Effector CD4-positive, alpha-beta T cell (primary cell): ENCODE measurements at places on chromosomes 2 and 18.

DNA sequence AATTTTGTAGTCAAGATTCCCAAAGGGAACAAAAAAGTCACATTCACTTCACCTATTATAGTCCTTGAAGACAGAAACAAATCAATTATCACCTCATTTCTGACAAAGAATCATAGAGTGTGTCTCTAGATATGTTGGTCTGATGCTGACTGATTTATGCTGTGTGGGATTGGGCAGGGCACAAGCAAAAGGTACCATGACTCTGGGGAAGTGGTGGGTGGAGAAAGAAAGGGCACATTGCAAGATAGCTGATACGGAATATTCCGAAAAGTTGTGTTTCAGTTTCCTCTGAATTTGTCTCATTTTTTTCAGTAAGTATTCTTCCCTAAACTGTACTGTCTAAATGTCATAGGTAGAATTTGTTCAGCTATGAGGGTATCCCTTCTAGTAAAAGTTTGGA lies 268.0 kb downstream of the MREG start:
- no peak for DNase-seq

DNA sequence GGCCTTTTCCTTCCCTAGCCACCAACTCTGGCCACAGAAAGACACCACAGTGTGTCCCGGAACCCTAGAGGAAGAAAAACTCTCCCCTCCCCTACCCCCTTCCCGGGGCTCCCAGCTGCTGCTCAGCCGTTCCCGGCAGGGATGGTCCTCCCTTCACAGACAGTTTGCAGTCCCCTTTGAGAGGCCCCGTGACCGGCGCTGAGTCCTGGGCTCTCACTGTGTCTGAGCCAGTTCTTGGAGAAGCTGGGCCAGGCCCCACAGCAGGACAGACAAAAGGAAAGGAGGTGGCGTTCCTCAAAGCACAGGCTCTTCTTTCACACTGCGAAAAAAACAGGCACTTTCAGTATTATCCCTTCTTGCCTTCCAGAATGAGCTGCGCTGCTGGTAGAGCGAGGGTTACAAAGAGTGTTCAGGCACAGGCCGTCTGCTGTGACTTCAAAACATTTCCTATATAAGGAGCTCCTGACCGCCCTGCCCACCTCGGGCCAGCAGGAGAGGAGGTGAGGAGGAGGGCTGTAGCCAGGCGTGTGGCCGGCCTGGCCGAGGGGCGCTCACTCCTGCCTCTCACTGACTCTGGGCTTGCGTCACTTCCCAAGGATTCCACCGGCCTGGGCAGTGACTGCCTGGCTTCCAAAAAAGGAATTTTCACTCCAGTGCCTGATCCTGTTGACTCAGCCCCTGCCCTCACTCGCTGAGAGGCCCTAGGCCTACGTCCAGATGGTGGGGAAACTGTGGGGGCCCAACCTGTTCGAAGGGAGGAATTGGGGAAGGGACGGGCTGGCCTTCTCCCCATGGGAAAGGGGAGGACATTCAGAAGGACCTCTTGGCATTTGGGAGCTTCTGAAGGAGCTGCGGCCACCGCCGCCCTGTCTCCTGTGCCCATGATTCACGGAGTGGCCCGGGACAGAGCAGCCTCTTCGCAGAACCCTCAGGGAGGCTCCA lies 24.9 kb downstream of the CIDEA start:
- DNase-seq: no peak

DNA sequence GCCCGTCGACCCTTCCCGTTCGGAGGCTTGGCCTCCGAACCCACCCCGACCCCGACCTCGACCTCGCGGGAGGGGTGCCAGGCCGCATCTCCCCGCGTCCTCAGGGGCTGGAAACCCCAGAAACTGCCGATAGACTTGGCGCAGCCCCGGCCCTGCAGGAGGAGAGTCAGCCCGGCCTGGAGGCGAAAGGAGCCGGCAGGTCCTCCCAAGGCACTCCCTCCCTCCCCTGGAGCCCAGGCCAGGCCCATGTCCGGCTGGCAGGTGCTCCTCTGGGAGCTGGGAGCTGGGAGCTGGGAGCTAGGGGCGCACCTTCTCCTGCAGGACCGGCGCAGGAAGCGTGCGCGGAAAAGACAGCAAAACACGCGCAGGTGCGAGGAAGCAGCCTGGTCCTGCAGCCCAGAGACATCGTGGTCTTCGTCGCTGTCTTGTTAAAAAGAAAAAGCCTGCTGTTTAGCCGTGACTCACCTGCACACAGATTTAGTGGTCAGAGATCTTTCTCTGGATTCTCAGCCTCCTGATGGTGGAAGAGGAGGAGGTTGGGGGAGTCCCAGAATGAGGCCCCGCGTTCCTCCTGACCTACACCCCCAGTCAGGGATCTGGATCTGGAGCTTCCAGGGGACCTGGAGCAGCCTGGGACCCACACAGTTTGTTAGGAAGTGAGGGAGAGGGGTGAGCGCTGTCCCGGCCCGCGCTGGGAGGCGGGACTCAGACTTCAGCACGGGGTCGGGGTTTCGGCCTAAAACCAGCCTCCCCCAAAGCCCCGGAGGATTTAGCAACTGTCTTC lies 660 bp upstream of the MBP start:
- no peak for DNase-seq

DNA sequence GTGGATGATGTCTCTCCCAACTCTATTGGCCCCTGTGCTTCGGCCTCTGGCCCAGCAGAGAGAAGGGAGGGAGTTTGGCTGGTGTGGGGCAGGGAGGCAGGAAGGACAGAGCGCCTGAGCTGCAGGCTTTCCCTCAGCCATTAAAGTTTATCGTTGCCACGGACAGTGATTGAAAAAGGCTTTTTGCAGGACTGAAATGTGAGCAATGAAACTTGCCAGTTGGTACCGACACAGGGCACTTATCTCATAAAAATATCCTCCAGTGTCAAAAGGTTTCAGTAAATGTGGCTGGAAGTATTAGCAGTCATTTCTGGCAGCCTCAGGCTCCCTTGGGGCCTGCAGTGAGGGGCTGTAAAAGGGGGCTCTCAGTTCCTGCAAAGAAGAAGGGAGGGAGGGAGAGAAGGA lies 169.2 kb downstream of the GLI2 start:
- no peak for DNase-seq

GRCh38 chr2:99524056-99524455 lies 34.2 kb upstream of the REV1 start:
- no peak for DNase-seq

DNA sequence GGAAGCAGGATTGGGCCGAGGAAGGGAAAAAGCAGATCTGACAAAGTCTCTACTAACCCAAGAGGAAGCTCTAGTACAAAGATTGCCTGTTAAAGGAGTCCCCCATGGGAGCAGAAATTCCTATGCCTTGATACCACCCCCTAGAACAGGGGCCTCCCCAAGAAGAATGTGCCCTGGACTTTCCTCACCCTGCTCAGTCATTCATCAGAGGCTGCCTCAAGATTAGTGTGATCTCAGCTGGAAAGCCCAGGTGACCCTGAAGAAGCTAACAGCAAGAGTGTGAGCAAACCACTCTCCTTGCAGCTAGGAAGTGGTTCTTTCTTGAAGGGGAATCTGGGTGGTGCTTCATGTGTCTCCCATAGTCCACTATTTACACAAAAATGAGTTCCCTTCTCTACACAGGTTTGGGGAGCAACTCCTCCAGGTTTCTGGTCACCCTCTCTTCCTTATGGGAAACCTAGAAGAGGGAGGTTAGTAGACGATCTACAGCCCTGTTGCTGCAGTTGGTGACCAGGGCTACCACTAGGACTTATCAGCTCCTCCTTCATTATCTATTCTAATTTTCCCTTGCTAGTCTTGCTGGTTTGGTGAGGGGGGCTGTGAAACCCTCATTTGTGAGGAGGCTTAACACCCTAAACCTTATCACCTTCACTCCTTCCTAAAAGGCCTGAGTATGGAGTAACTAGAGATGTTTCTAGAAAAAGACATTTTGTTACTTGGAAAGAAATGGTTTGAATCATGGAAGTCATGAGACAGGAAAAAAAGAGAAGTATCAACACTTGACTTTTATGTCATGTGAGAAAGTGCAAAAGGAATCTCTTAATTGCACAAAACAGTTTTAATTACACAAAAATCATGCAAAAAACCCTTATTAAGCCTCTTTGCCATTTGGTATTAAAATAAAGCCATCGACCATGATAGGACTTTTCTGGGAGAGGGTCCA lies 2.9 kb upstream of the WDR7 start:
- DNase-seq: no peak

GRCh38 chr2:172445851-172446250 lies 18.5 kb downstream of the ITGA6 start:
- no peak for DNase-seq

GRCh38 chr18:23487738-23488570 lies 15.4 kb upstream of the RMC1 start:
- DNase-seq: peak; percentile 12

DNA sequence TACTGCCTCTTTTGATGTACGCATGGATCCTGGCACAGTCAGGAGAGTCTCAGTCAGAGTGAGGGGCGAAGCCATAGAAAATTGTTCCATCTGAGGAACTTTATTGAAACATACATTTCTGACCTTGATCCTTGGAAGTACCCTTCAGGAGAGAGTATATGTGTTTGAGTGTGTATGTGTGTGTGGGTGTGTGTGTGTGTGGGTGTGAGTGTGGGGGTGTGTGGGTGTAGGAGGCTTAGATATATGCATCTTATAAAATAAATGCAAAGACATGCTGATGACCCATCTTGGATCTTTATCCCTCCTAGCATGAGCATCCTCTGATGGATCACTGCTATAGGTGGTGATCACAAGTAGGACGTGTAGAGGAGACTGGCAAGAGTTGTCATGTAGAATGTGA lies 93.5 kb downstream of the SETBP1 start:
- DNase-seq: no peak

- DNase-seq: no peak
Measured at GRCh38 chr2:212133337-212133736, 405.3 kb downstream of the ERBB4 start.

DNA sequence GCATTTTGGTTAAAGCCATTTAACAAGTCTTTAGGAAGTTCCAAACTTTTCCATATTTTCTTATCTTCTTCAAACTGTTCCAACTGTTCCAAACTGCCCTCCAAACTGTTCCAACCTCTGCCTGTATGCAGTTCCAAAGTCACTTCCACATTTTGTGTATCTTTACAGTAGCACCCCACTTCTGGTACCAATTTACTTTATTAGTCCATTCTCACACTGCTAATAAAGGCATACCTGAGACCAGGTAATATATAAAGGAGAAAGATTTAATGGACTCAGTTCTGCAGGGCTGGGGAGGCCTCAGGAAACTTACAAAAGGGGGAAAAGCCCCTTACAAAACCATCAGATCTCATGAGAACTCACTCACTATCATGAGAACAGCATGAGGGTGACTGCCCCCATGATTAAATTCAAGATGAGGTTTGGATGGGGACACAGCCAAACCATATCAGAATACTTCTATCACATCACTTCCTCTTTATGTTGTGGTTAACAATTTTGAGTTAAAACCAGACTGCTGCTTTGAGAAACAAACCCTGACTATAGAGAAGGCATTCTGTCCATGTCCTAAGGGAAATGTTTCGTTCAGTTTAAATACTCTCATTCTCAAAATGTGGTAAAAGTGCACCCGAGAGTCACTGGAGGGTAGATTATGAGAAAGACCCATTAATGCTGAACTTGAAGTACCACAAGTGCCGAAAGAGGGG lies 11.0 kb downstream of the IL18R1 start:
- no peak for DNase-seq

DNA sequence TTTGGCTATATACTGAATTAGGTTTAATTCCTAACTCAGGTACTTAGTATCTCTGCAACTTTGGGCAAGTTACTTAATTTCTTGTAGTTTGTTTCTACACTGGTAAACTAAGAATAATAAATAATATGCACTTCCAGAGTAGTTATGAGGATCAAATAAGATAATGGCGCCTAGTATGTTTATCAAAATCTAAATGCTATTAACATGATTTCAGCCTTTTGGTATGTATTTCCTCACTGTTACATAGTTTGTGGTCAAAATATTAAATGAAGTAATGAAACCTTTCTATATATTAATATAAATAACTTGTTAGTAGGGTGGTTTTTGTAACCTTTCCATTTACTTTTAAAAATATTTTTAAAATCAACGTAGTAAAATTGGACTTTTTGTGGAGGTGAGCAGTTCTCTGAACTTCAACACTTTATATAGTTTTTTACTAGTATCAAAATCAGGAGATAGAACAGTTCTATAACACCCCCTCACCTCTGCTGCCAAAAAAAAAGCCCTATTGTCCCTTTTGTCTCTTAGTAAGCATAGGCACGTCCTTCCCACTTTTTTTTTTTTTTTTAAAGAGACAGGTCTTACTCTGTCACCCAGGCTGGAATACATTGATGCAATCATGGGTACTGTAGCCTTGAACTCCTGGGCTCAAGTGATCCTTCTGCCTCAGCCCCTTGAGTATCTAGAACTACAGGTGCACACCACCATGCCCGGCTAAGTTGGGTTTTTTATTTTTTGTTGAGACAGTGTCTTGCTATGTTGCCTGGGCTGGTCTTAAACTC lies 44.8 kb downstream of the RAB3GAP1 start:
- DNase-seq: no peak

DNA sequence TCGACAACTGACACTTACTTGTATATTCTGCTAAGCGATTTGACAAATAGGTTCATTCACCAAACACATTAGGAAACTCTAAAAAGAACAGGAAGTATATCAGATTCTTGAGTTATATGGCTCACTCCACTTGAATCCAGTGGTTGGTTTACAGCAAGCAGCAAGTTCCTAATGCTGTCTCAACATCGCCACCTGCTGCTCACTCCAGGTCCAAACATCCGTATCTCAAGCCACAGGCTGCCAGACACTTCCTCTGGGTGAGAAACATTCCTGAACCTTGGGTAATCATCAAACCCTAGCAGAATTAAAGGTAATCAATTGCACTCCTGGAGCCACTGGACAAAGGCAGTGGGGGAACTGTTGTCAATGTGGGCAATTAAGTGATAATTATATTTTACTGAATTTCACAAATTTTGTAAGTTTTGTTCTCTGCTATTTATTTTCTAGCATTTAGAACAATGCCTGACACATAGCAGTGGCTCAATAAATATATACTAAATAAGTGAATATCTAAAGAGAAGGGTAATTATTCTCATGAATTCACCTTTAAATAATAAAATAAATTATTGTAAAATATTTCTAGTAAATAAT lies 107.1 kb upstream of the TTN start:
- peak; percentile 54 for DNase-seq

DNA sequence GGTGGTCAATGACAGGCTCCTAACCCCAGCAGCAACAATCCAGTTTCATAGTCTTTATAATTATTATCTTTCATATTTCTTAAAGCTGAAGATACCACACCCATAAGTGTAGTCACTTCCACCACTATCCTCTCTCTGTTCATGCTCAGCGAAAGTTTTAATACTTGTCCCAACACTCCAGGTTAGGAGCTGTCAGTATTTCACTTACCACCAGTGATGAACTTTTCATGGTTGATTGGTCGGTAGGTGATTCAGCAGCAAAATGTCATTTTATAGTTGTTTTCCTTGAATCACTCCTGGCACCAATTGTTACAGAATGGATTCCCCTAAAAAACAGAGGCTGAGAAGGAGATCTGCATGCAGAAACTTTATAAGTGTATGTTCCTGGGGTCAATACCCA lies 324.9 kb downstream of the CCDC85A start:
- DNase-seq: no peak

GRCh38 chr2:186887107-186888090 lies 38.4 kb upstream of the ZSWIM2 start:
- no peak for DNase-seq

DNA sequence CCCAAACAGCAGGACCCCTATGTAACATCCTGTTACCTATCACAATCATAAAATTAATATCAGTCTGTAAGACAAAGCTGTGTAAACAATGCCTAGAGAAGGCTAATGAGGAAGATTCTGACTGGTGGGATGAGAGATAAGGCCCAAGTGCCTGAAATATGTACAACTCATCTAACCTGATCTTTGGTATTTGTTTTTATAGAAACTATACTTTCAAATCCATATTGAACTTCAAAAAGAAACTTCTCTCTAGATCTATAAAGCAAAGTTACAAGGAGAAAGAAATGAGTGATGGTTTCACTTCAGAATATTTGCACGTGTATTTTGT lies 36.1 kb upstream of the ITGA4 start:
- no peak for DNase-seq
